Occipital lobe (tissue), 3 donors: ENCODE measurements at places on chromosomes 4 and X. TPM values are rescaled to one million over a fixed set of nuclear protein-coding genes. Genes with fewer than 3 reads are reported as not detected.

GRCh38 chr4:75698162-75698962 is 25.2 kb upstream of the G3BP2 start:
- no peak for DNase-seq

DNA sequence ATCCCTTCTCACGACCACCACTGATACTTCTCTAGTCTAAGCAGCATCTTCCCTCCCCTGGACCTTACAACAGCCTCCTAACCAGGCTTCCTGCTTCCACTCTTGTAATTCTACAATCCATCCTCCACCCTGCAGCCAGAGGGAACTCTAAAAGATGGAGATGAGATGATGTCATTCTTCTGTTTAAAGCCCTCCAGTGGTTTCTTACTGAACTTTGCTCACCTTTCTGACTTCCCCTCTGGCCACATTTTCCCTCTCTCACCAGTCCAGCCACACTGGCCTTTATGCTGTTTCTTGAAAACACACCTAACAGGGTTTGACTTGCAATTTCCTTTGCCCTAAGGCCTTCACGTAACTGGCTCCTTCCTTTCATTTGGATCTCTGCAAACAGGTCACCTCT is 191.4 kb upstream of the NHS start:
- no peak for DNase-seq

DNA sequence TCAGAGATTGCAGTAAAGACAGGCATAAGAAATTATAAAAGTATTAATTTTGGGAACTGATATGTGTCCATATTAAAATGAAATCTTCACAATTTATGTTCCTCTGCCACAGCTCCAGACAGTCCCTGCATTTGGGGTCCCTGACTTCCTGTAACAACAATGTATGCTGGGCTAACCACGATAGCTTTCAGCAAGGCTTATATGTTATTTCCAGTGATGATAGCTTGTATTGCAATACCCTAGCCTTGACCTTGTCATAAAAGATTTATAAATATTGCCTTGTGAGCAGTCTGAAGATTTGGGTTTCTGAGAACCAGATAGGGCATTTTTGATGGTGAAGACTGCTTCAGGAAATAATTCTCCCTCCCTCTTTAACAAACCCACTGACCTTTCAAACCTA is 129.5 kb downstream of the PCDH10 start:
- DNase-seq: no peak

The DCHS2 gene
- 3.7 TPM for total RNA-seq

The CCKAR gene
- not detected for total RNA-seq

The CTAG1B gene
- total RNA-seq: not detected

GRCh38 chrX:17521871-17522693 is 147.1 kb downstream of the NHS start:
- DNase-seq: no peak
